Stimulated activated CD8-positive, alpha-beta memory T cell treated with anti-CD3 and anti-CD28 coated beads, Interleukin-12 subunit alpha, Interleukin-12 subunit beta, amount 100 ng/mL, for 4 hours (primary cell): ENCODE measurements at places on chromosomes 6 and 20.

GRCh38 chr20:50277064-50277415, 86.4 kb downstream of the CEBPB start:
- DNase-seq: no peak

DNA sequence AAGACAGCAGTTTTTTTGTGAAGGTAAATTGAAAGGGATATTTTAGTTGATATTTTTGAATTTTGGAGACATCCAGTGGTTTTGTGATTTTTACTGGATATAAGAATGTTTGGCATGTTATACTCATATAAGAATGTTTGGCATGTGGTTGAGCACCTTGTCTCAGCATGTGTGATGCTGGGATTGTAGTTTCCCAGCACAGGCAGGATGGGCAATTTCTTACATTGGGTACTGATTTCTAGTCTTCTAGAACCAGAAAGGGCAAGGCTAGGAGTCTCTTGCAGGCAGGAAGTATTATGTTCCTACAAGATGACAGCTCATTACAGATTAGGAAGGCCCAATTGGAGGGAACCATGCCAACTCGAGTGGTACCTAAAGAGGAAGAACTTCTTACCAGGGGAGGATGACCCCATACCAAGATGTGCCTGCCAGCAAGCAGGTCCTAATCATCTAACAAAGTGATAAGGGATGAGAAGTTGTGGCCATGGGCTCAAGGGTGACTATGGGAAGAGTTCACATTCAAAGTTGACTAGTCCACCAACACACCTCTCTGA, 377.8 kb downstream of the UTRN start:
- DNase-seq: no peak

DNA sequence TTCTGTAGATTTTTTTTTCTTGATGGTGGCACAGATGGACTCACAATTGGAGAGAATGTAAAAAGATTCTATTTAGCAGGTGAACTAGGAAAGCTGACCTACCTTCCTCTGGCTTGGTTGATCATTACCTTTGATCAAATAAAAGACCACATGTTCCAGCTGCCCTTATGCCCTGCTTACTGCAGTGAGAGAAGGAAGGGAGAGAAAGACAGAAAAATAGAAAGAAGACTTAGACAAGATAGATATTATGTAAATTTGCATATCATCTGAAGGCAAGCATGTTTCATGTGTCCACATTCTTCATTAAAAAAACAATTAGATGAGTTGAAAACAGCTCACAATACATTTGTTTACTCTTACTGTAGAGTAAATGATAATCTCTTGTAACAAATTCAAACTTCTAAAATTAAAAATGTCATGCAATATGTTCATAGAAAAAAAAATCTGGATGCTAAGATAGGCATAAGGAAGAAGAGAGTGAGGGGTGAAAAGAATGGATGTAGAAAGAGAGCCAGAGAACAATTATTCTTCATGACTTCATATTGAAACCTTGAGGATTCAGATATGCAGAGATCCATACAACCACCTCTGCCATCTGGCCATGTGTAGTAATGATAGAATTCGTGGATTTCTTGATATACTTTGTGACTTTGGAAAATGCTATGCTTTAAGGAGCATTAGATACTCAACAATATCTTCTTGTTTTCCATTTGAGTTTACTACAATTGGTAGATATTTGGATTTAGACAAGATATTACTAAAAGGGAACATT, 71.7 kb downstream of the RFX6 start:
- no peak for DNase-seq

DNA sequence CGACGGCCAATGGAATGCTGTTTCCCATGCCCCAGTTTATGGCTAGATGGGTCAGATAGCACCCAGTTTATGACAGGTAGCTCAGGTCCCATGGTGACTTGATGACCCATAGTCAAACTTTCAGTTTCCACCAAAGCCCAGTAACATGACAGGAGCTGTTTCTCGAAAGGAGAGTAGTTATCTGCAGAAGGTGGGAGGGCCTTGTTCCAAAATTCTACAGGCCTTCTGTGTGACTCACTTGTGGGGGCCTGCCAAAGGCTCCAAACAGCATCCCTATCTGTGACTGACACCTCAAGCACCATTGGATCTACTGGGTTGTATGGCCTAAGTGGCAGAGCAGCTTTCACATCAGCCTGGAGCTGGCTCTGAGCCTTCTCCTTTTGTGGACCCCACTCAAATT, 379.7 kb upstream of the MANEA start:
- no peak for DNase-seq

- no peak for DNase-seq
These were observed 182.8 kb downstream of the GRM1 start for GRCh38 chr6:146211646-146212045.

- no peak for DNase-seq
These were observed 887 bp downstream of the TSPYL1 start for GRCh38 chr6:116278854-116279231.

DNA sequence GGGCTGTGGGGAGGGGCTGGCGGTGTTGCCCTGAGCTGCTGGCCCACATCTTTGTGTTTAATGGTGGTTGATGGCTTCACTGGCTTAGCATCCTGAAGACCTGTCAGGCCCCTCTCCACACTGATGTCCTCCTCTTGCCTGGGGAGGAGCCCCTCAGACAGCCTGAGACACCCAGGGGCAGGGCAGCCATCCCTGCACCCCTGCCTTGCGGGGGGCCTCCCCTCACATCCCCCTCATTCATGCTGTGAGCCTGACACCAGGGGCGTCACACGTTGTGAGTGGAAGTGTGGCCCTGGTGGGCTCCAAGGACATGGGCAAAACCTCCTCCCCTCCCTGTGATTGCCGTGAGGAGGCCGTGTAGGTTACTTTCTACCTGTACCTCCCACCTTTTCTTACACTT, 152.7 kb downstream of the DTNBP1 start:
- DNase-seq: no peak

DNA sequence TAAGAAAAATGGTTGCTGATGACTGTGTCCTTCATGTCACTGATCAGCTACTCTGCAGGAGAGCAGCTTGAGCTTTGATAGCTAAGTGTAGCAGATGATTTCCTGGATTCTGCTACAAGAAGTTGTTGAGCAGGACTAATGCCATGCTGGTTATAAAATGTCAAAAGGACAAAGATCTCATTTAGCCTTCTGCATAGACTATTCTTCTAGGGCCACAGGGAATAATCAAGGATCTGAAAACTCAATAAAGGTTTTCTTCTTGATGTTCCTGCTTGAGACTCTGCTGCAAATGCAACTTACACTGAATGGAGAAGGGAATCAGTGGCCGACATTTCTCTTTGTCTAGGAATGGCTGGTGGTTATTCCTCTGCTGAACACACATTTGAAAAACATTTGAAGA, 360.3 kb upstream of the PTCHD4 start:
- DNase-seq: no peak

DNA sequence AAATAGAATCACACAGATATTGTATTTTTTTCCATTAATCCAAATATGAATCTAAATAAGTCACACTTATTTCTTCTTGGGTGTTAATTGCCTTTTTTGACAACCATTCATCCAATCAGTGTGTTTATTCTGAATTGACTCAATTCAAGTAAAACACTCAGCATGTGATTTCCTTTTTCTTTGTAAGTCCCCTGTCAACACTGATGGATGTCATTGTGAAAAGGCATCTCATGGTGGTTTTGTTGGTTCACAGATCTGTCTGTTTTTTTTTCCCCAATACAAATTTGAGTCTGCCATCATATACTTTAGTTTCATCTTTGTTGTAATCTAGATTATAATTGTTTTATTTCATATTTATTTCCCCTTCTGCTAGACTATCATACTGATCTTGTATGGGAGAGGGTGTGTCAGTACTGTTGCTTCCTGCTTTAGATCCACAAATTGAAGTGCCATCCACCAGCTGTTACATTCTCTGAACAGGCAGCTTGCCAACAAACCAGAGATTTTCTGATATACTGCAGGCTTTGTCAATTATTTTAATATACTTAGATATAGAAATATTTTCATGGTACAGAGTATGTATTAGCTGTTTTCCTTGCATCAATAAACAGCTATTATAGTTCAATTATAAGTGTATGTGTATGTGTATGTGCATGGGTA, 64.2 kb upstream of the FLRT3 start:
- DNase-seq: no peak

DNA sequence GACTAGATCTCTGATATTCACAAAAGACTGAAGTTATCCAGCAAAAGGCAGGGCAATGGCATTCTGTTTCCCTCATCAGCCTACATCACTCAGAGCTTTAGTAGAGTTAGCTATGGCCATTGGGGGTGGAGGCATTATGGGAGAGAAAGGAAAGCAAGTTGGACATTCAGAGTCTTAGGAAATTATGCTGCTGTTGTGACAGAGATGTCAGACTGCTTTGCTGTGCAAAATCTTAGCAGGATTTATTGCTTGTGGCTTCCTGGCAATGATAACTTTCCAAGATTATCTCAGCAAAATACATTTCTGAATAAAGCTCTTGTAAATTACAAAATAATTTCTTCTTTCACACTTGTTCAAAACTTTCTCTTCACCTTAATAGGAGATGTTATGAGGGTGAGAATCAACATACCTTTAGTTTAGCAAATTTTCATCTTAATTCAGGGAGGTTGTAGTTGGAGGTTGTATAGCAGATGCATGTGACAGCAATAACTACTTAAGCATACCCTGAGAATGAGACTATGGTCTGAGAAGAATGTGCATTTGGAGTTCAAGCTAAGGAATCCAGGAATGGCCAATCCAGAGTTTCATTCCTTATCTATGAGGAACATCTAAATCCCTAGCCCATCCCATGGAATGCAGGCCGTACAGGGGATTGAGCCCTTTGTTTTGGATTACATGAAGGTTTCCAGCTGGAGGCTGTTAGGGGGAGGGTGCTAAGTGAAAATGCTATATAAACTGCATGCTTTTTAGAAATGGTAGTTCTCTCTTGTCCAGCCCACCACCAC, 179.8 kb downstream of the HAO1 start:
- DNase-seq: no peak
